ENCODE measurements at places on chromosomes 6 and 20.

GRCh38 chr20:46594725-46595124 lies 44.3 kb upstream of the OCSTAMP start:
- no peak for DNase-seq

GRCh38 chr6:108453601-108454185 lies 107.0 kb upstream of the FOXO3 start:
- peak; percentile 60 for DNase-seq

GRCh38 chr6:145199961-145200360 lies 535.4 kb downstream of the EPM2A start:
- no peak for DNase-seq

- no peak for DNase-seq
Measured at GRCh38 chr6:163457637-163458561, 43.4 kb downstream of the QKI start.

DNA sequence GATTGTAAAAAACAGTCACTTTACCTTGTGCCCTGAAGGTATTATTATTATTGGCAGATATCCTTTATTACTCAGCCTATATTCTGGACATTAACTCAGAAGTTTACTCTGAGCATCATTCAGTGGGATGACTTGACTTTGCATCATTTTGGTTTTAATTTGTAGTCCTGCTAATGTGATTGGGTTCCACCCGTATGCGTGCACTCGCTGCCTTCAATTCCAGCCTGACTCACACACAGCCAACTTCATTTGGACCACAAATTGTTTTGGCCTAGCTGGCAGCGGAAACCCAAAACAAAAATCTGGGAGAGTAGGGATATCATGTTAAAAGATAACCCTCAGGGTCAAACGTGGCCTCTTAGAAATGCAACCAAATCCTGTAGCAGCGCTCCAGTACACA lies 704.4 kb upstream of the SLC35B3 start:
- no peak for DNase-seq
